NCI-H1092 (cell line): ENCODE measurements at places on chromosomes 1 and 21.

DNA sequence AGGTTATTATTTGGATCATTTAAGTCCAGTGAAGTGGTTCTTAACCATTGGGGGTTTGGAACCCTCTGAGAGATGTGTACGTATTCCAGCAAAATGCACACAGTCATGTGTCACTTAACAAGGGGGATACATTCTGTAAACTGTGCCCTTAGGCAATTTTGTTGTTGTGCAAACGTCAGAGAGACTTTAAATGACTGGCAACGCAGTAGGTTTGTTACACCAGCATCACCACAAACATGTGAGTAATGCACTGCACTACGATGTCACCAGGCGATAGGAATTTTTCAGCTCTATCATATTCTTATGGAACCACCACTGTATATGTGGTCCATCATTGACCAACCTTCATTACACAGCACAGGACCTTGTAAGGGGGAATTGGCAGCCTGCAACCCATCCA lies 11.9 kb downstream of the AHCYL1 start:
- no peak for DNase-seq

DNA sequence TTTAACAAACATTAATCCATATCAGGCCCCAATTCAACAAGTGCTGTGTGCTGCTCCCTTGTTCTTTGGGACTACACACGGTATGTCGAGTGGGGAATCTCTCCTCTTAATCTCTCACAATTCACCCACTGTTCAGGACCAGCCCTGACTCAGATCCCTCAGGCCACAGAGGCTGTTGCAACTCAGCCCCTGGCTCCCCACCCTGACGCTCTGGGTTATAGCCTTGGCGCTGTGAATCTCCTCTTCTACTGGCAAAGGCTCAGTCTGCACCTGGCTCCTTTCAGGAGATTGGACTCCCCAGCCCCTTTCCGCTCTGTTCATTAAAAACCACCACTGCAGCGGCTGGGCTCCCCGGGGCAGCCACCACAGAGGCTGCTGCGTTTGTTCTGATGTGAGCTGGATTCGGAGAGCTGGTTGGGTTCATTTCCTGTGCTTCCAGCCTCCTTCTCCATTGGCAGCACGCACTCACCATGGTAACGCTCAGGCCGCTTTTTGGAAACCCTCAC lies 13.0 kb downstream of the CAPN8 start:
- peak; percentile 69 for DNase-seq

DNA sequence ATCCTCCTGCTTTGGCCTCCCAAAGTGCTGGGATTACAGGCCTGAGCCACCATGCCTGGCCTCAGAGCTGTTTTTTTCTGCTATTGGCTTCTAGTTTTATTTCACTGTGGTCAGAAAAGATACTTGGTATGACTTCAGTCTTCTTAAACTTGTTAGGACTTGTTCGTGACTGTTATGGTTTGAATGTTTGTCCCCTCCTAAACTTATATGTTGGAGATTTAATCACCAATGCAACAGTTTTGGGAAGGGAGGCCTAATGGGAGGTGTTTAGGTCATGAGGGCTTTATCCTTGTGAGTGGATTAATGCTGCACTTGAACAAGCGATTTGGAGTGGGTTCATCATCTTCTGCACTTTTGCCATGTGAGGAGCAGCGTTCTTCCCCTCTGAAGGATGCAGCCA lies 24.5 kb upstream of the SOD1 start:
- no peak for DNase-seq

GRCh38 chr1:177490036-177490639 lies 319.4 kb downstream of the BRINP2 start:
- DNase-seq, result no peak

DNA sequence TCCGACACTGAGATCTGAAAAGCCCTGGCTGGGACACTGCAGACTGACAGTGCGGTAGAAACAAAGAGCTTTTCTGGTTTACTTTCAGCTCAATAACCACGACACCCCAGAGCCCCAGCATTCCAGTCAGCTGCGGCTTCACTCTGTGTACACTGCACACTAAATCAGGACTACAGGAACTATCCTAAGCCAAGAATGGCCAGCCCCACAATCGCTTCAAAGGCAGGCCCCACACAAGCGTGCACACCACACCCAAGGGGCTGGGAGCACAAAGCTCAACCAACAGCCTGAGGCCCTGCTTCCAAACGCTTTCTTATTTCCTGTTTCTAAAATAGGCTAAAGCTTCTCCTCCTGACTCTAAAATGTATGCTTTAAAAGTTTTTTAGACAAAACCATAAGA lies 28.4 kb downstream of the URB1 start:
- DNase-seq, result no peak

DNA sequence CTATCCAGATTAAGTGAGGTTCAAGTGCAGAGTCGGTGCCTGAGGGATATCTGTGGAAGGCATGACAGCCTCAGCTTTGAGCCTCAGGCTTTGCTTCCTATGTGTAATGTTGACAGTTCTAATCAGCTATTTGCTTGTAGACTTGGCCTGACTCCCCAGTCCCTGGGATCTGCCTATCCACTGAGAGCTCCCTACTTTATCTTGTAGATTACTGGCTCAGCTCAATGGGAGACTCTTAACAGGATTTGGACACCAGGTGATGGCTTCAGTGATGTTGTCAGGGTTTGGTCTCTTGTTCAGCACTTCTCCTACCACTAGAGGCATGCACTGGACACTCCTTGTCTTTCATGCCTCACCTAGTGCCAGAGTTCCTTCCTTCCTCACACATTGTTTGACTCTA lies 126.6 kb upstream of the BEND5 start:
- DNase-seq, result no peak

GRCh38 chr1:89699451-89699986 lies 66.6 kb downstream of the LRRC8C start:
- DNase-seq, result no peak

DNA sequence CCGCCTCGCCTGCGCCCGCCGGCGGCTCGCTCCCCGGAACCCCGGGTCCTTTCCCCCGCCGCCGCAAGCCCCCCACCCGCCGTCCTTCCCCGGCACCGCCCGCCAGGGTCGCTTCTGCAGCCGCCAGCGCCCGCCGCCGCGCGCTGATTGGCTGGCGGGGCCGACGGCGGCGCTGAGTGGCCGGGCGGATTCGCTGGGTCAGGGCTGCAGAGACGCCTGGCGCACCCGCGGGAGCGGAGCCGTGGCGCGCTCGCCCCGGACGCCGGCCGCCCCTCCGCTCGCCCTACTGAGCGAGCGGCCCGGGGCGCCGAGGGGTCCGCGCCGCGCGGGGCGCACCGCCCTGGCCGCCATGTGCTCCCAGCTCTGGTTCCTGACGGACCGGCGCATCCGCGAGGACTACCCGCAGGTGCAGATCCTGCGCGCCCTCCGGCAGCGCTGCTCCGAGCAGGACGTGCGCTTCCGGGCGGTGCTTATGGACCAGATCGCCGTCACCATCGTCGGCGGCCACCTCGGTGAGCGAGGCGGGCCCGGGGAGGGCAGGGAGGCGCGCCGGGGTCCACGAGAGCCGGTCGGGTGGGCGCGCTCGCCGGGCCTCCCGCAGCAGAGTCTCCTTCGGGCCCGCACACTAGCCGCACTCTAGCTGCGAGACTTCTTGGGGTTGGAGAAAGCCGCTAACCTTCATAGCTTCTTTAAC lies at the start of gene RIMKLA:
Gene RIMKLA, plus strand, starts transcription at position 207 of the 694 bp plus-strand sequence. Its CDS starts 143 bp downstream, at position 350.
- DNase-seq, result peak; percentile 82

DNA sequence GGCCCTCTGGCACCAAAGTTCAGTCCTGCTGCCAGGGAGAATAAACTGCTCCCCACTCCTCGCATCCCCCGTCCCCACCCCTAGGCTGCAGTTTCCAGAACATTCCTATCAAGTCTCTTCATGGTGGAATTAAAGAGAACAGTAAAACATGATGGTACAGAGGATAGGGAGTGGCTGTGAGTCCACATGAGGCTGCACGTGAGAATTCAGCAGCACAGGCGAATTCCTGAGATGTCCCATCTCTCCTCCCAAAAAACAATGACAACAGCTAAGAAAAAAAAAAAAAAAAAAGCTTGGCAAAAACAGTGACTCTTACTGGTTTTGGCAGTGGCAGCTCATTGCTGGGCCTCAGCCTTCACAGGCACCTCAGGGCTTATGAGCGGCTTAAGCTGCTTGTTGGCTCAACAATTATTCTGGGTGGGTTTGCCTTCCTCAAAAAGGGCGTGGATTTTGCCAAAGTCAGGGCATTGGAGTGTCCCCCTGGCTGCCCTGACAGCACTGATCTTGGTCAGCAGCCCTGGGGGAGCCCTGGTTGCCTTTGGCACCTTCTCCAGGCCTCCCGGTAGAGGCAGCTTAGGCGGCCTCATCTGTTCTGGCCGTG lies 5.7 kb upstream of the IFFO2 start:
- DNase-seq, result no peak

- peak; percentile 57 for DNase-seq
These were observed 8.6 kb upstream of the TFF1 start for GRCh38 chr21:42374864-42375499.

DNA sequence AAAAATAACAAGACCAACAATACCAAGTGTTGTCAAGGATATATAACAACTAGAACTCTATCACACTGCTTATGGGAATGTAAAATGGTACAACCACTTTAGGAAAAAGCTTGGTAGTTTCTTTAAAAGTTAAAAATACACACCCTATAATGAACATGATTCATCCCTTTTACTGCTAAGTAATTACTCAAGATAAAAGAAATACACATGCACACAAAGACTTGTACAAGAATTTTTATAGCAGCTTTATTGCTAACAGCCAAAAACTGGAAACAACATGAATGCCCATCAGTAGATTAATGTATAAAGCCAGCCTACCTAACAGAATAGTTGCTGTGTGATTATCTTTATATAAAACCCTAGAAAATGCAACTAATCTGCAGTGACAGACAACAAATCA lies 10.5 kb upstream of the ZNF644 start:
- DNase-seq, result no peak
